ENCODE measurements at places on chromosomes 7 and 10.

DNA sequence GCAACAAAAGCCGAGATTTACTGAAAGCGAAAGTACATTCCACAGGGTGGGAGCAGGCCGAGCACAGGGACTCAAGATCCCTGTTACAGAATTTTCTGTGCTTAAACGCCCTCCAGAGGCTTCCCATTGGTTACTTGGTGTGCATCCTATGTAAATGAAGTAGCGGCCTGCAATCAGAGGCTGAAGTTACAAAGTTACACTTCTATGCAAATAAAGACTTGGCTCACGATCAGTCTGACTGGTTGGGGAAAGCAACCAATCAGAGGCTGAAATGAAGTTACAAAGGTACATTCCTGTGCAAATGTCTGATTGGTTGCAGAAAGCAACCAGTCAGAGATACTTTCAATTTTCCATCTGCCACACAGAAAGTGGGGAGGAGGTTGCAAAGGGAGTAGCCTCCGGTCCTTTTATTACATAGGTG is 4.1 kb downstream of the ACBD7 start:
- DNase-seq, result no peak

GRCh38 chr10:14579405-14579804 is 195.3 kb downstream of the FAM107B start:
- no peak for DNase-seq

- no peak for DNase-seq
Measured at GRCh38 chr10:12501841-12502525, 152.6 kb downstream of the CAMK1D start.

- no peak for DNase-seq
Measured at GRCh38 chr7:105112440-105113418, 98.7 kb downstream of the KMT2E start.

GRCh38 chr10:132427939-132428367 is 31.0 kb downstream of the PWWP2B start:
- DNase-seq, result no peak

DNA sequence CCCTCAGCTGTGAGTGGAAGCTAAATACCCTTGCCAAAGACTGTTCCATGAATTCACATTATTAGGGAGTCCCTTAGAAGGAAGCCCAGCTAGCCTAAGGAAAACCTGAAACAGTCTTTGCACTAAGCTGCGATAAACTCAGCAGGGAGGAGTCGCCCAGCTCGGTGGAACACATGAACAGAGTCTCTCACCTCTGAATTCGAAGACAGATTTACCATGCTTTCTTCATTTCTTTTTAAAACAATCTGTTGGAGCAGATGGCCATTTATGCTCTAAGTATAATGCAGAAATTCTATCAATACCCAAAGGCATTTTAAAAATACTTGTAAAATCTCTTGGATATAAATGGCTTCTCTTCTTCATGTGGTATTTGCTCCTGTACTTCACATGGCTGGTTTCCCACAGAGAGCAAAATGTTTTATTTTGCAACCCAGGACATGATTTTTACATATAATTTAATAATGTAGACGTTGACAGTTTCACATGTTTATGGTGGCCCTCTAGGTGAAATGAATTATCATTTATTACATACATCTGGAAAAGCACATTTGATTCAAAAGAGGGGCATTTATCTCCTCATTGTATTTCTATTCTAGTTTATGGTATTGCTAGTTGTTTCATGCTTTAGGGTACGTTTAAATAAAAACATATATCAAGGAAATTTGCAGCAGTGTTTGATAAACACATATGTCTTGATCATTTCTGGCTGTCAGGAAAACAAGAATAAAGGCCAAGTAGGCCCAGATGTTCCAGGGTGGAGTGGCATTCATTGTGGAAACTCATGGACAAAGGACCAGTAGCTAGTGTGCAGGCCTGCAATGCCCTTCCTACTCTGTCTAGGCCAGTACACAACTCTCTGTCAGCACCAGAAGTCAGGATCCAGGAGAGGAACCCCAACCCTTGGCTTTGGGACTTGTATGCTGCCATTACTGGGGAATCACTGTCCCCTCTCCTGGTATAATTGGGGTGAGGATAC is 52.2 kb downstream of the LRGUK start:
- no peak for DNase-seq

- no peak for DNase-seq
Measured at GRCh38 chr7:51592842-51593599, 276.4 kb upstream of the COBL start.

DNA sequence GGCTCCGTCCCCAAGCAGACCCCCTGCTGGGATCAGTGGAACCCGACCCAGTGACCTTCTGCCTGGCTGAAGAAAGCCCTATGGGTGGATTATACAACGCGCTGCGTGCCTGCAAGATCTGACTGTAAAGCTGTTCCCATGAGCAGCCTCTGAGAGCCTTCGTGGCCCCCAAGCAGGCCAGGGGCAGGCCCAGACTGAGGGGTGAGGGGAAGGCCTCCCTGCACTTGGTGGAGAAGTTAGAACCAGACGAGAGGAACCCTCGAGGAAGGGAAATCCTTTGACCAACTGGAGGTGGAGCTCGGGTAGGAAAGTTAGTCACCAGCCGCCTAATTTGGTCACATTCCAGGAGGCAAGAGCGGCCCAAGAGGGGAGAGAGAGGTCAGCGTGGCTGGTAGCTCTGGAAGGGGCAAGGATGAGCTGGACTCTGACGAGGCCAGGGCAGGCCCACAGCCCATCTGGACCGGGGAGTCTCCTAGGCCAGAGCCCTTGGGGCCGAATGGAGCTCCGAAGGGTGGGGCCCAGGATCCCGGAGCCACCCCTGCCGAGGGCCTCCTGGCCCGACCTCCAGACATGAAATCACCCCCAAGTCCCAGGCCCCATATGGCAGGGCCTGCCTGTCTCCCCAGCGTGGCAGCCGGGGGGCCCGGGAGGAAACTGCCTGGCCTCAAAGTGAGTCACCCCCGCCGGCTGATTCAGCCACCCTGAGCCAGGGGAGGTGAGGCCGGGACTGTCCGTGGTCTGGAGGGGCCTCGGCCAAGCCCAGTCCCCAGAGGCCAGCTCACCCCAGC is 23.3 kb upstream of the PDGFA start:
- DNase-seq, result no peak

DNA sequence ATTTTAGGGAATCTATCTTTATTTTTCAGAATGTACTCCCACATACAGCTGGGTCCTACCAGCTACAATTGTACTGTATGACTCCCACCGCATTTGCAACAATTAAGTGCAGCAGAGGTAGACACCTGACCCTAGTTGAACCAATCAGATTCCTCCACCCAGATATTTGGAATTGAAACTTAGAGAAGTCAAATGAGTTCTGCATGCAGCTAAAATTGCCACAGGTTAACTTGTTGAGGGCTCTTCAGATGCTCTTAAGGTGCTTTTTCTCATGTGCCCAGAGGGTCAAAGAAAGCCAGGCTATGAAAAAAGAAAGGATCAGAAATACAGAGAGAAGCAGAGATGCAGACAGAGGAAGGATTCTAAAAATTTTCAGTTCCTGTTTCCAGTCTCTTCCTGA is 68.0 kb upstream of the TES start:
- no peak for DNase-seq

DNA sequence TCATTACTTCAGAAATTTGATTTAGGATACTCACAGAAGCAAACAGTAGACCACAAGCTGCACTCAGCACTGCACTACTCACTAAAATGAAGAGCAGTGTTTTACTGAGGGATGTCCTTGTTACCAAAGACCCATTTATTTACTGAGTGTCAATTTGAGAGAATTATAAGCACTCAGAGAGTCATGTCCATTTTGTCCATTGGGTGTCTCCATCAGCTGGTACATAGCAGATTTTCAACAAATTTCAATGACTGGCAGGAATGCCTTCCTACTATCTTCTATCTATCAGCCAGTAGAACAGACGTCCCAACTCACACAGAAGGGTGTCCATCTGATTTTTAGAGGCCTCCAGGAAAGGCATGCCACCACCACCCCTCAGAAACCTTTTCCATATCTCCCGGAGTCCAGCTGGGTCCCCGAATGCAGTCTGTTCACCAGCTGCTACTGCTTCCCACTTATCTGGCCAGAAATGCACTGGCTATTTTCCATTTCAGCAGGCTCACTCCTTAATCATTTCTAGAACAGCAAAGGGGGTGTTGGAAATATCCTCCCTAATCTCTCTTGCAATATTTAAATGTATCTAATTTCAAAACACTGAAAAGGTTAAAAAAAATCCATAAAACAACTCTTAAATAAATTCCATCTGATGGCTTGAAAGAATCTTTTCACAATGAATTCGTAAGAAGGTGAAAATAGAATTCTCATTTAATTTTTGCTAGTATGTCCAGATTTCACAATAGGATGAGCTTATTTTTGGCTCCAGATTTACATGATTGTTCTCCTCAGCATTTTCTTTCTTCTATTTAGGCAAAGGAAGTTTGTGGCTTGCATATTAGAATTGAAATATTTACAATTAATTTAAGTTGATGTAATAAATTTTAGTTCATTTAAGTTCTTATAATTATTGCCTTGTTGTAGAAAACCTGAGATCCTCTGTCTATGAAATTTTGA is 1164.0 kb upstream of the CELF2 start:
- DNase-seq, result no peak

- DNase-seq, result no peak
Measured at GRCh38 chr7:82668676-82669075, 225.1 kb upstream of the CACNA2D1 start.

- DNase-seq, result no peak
Measured at GRCh38 chr10:86261941-86262687, 104.5 kb downstream of the GRID1 start.

- no peak for DNase-seq
Measured at GRCh38 chr10:91391920-91392319, 18.2 kb upstream of the HECTD2 start.

GRCh38 chr7:39086638-39087360 is 109.1 kb downstream of the POU6F2 start:
- no peak for DNase-seq

- DNase-seq, result no peak
Measured at GRCh38 chr10:98489561-98490481, 43.1 kb upstream of the HPS1 start.

- no peak for DNase-seq
Measured at GRCh38 chr7:155710530-155710929, 66.1 kb downstream of the RBM33 start.

DNA sequence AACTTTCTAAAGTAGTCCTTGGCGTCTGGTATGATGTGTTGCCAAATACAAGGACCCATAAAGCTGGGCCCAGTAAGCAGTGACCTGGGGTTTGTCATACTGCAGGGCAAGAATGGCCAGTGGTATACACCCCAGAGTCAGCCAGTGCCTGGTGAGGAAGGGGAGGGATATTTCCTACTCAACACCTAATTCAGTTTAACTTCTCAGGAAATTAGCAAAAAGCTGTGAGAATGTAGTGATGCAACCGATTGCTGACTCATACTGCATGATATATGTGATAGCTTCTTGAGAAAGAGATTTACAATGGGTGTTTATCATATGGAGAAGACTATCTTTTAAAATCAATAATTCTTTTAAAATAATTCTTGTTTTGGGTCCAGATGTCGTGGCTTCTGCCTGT is 889.3 kb upstream of the CELF2 start:
- DNase-seq, result no peak

DNA sequence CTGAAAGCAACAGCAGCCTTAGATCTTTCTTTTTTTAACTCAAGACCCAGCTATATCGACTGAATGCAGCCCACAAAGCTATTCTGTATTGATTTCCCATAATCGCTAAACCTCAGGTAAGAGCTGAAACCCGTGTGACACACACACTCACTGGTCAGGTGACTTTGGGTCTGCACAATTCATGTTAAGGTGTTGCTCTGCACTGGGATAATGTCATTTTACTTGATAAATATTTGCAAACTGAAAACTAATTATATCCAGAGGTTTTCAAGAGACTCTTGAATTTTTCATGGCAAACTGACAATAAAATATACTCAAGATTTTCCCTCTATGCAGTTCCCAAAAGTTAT is 33.1 kb downstream of the SCRN1 start:
- no peak for DNase-seq

DNA sequence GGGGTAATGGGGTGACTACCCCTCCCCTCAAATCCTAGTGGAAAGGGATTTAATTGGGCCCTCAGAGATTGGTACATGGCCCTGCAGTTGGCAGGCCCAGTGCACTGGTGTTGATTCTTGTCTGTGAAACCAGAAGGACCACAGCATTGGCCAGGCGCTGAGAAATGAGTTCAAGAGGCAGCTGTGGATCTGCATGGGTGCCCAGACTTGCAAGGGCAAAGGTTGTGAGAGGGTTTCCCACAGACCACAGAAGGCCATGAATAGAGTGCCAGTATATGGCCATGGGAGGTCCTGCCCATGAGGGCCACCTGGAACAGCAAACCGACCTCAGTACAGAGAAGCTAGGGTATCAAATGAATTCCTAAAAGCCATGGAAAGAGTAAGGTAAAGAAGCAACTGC is 32.9 kb downstream of the TMEM168 start:
- DNase-seq, result no peak

DNA sequence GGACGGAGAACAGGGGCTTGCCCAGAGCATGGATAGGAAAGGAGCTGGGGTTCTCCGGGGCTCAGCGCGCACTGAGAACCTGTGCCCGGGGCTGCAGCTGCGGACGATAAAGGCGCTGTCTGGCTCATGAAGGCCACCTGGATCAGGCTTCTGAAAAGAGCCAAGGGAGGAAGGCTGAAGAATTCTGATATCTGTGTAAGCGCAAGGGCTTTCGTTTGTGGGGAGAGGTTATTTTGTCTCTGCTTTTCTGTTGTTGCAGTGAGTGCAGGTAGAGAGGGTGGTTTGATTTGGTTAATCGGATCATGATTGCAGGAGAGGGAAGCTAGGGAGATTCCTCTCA is 250.5 kb downstream of the NSUN6 start:
- no peak for DNase-seq

DNA sequence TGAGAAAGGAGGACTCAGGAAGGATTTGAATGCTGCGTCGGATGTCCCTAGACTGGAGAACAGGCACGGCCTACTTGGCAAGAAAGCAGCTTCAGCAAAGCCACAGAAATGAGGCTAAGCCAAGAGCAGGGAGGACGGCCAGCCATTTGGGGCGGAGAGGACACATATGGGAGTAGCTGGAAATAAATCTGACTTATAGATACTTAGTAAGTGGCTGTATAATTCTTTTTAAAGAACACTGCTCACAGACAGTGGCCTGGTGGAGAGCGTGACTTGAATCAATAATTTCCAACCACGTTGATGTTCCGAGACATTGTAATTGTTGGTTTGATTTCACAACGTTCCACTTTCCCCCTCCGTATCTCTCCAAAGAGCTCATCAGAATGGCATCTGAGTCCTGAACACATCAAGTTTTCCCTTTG is 67.7 kb upstream of the JCAD start:
- no peak for DNase-seq

Measured in activated T-helper 1 cell treated with anti-CD3 and anti-CD28 coated beads, Interleukin-2, amount 50 U/mL, for 16 hours (primary cell).